ENCODE measurements at places on chromosomes 6 and 20.

DNA sequence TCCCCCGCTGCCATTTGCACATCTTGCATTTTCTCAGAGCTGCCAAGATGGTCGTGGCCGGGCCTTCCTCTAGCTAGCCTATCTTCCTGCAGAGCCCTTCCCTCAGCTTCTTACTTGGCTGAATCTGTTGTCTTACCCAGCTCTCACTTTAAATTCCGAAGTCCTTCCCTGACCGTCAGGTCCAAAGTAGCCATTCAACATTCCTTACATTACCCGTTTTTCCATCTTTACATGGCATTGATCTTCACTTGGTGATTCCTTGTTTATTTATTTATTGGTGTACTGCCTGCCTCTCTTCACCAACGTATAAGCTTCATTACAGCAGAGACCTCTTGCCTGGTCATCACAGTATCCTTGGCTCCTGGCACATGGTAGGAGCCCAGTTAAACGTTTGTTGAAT, 137.4 kb upstream of the ESR1 start:
- no peak overlapping the region for H3K4me3 ChIP-seq
- no peaks in the 10 kb centered on the region for H3K36me3 ChIP-seq
- no peak for DNase-seq
- H3K27ac ChIP-seq, result no peak overlapping the region
- peaks cover 6% of the 10 kb centered on the region for H3K4me1 ChIP-seq

GRCh38 chr6:107712237-107712664, 111.9 kb downstream of the SCML4 start:
- no peak overlapping the region for H3K4me3 ChIP-seq
- peak overlapping the region; percentile 59 for H3K27ac ChIP-seq
- peaks cover 24% of the 10 kb centered on the region for H3K4me1 ChIP-seq
- DNase-seq, result peak; percentile 28

DNA sequence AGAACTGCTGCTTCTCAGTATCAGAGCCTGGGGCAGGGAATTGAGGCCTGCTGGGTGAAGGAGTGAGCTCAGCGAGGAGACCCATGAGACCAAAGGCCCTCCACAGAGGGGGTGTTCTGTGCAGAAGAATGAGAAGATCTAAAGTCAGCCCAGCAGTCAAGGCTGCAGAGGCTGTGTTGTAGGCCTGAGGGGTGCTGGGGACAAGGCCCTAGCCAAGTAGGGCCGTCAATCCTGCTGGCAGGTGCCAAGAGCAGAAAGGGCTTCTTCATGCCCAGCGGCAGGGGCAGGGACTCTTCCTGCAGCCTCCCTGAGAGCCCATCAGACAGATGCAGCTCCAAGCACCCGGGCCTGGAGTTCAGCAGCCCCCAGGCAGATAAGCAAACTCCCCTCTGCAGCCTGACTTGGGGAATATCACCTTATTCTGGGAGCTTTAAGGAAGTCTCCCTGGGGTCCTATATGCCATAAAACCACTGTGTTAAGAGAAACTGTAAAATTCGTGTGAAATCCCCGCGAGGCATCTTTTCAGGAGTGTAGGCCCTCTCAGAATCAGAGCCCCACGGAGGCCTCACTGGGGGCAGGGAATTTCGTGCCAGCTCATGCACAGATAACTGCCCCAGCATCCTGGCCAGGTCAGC, 9.0 kb downstream of the CCDC167 start:
- H3K36me3 ChIP-seq, result peaks cover 4% of the 10 kb centered on the region
- H3K27me3 ChIP-seq, result no peaks in the 10 kb centered on the region
- H3K4me3 ChIP-seq, result no peak overlapping the region

DNA sequence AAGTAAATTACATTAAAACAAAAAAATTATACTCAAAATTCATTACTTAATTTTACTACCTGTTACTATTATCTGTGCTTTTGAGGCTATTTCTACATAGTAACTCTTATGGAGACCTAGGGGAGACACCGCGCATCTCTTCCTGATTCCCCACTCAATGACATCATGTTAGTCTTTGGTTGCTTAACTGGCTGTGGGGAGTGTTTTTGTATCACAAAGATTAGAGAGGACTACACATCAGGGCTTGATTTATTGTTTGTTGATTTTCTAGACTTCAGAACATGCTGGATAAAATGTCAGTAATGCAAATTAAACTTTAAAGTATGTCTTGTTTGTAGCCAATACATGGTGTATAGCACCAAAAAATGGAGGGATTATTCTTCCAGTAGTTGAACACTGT, 26.0 kb downstream of the SLC2A10 start:
- no peak overlapping the region for H3K4me3 ChIP-seq
- H3K27me3 ChIP-seq, result peaks cover 5% of the 10 kb centered on the region
- H3K36me3 ChIP-seq, result peaks cover 31% of the 10 kb centered on the region
- H3K4me1 ChIP-seq, result no peaks in the 10 kb centered on the region

DNA sequence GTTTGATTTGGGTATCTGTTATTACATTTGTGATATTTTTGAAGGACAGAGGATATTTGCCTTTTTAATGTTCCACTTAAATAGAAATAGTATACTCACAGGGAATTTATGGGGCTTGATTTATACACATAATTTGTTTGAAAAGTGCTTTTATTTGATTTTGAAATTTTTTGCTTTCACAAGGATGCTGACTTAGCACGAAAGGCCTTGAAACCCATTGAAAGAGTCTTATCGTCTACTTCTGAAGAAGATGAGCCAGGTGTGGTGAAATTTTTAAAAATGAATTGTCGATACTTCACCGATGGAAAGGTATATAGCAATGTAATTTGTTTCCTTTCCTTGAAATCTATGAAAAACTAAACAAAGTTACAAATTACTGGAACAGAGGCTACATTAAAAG, 74.3 kb upstream of the HINT3 start:
- no peak for DNase-seq
- H3K36me3 ChIP-seq, result peaks cover 8% of the 10 kb centered on the region
- no peaks in the 10 kb centered on the region for H3K27me3 ChIP-seq
- H3K4me1 ChIP-seq, result no peaks in the 10 kb centered on the region
- H3K27ac ChIP-seq, result no peak overlapping the region

DNA sequence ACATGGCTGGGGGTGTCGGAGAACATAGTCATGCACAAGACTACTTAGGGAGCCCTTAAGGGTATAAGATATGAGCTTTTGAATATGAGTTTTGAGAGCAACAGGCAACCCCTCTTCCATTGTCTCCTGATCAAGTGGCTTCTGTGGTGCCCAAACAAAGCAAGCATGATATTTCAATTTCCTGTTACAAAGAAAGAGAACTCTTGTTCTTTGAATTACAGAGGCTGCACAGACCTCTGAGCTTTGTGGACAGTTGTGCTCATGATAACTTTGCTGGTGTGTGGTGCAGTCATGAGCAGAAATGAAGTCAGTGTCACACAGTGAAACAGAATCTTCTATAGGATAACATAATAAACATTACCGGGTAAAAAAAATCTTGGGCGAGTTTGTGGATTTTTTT, 66.8 kb upstream of the THEMIS start:
- no peak for DNase-seq
- H3K4me1 ChIP-seq, result peaks cover 3% of the 10 kb centered on the region
- no peaks in the 10 kb centered on the region for H3K27me3 ChIP-seq
- H3K4me3 ChIP-seq, result no peak overlapping the region
- no peak overlapping the region for H3K27ac ChIP-seq
- peaks cover 7% of the 10 kb centered on the region for H3K36me3 ChIP-seq

DNA sequence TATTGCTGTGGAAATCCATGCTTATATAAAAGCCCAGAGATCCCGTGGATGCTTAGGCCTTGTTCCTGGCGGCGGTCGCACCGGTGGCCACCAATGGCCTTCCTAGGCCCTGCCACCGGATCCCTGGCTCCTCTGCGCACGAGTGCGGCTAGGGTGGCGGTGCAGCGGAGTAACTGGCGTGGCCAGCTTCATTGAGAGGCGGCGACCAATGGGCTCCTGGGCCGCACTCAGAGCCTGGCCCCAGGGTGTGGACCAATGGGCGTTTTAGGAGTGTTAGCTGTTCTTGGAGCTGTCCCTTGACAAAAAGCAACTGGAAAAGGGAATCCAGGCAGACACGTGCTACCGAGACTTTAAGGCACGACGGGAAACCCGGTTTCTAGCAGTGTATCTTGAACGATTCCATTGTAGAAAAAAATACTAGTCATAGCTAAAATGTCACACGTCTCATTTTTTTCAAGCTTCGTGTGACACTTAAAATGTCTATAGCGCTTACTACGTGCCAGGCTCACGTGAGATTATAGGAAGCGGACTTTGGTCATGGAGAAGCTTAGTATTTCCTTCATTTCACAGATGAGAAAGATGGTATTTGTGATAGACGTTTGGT, 1.7 kb downstream of the AMD1 start:
- no peaks in the 10 kb centered on the region for H3K27me3 ChIP-seq
- H3K4me1 ChIP-seq, result peaks cover 7% of the 10 kb centered on the region
- DNase-seq, result peak; percentile 93

- peak overlapping the region; percentile 79 for H3K4me3 ChIP-seq
- peaks cover 3% of the 10 kb centered on the region for H3K4me1 ChIP-seq
- peak; percentile 74 for DNase-seq
- H3K36me3 ChIP-seq, result peaks cover 2% of the 10 kb centered on the region
- peak overlapping the region; percentile 98 for H3K27ac ChIP-seq
These were observed 2.4 kb downstream of the MARCKS start for GRCh38 chr6:113859349-113860180.
